Fibroblast of lung (primary cell): ENCODE measurements at places on chromosomes 11 and 22.

DNA sequence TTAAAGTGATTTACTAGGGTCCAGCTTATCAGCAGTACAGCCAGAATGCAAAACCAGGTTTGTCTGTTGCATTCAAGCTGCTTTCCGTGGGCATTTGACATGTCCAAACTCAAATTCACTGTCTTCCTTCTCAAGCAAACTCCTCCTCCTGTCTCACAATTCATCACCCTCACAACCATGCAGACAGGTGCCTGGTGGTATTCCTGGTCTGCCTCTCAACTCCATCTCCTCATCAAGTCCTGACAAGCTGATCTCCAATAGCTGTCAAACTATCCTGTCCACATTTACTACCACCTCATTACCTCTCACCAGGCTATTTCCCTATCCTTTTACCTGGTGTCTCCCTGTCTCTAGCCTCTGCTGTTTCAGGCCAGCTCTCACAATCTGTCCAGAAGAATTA is 49.1 kb upstream of the LYVE1 start:
- no peak for DNase-seq

- peak; percentile 96 for DNase-seq
Observed at GRCh38 chr11:57427727-57428082, 784 bp upstream of the SLC43A3 start.

GRCh38 chr22:38740116-38740723 is 15.6 kb downstream of the SUN2 start:
- DNase-seq, result no peak

DNA sequence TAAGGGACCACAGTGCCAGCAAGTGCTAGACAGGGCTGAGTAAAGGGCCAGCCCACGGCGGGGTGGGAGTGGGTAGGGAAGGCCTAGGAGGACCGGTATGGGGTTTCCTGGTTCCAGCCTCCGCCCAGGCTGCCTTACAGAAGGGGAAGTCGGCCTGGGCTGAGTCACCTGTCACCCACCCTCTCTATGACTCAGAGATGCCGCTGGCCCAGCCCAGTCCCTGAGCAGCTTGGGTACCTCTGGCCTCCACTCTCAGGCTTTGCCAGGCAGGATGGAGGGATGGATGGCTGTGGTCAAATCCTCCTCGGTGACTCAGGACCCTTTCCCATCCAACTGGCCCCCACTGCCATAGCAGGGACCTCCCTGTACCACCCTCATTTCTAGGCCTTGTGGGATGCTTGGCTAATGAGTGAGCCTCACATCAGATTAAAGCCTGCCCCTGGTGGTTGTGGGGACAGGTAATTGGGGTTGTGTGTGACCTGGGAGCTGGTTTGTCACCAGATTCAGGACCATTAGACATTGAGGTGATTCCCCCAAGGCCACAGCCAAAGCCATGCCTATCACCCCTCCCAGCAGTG is 13.9 kb downstream of the SLC35E4 start:
- peak; percentile 77 for DNase-seq

DNA sequence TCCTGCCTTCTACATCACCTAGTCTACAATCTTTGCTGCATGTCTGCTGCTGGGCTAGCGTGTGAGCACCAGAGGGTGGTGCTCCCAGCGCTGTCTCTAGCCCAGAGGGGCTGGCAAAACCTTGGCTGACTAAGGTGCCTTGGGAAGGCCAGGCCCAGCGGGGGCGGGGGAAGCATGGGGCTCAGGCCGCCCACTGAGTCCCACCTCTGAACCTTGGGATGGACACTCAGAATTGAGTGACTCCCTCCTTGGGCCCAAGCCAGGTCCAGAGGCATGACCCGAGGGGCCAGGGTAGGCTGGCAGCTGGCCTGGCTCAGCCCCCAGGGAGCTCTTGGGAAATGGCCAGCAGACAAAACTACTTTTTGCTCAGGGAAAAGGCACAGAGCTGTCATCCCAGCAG is 7.6 kb upstream of the GAL3ST1 start:
- no peak for DNase-seq

- DNase-seq, result no peak
Observed at GRCh38 chr22:40400159-40400558, 29.8 kb downstream of the SGSM3 start.
